ENCODE measurements at places on chromosomes 11 and 22.

GRCh38 chr11:116602637-116602942 is 170.2 kb downstream of the BUD13 start:
- no peak for DNase-seq

GRCh38 chr11:19931141-19931770 is 218.6 kb downstream of the NAV2 start:
- DNase-seq = no peak

- DNase-seq = no peak
Measured at GRCh38 chr11:134267966-134268365, 8.2 kb upstream of the GLB1L3 start.

DNA sequence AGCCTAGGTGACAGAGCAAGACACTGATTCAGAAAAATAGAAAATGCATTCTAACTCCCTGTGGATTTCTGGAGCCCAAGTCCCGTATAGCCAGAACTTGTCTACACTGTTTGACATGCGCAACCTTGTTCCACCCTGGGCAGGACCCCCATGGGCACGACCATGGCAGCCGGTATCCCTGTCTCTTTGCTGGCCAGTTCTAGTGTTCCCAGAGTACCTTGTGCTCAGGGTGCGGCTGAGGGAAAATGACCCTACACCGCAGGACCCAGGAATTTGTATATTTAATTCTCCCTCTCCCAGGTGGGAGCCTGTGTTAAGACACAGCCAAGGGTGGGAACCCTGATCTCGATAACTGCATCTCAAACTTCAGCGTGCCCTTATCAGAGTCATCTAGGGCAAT is 36.7 kb upstream of the RIC3 start:
- DNase-seq = no peak

DNA sequence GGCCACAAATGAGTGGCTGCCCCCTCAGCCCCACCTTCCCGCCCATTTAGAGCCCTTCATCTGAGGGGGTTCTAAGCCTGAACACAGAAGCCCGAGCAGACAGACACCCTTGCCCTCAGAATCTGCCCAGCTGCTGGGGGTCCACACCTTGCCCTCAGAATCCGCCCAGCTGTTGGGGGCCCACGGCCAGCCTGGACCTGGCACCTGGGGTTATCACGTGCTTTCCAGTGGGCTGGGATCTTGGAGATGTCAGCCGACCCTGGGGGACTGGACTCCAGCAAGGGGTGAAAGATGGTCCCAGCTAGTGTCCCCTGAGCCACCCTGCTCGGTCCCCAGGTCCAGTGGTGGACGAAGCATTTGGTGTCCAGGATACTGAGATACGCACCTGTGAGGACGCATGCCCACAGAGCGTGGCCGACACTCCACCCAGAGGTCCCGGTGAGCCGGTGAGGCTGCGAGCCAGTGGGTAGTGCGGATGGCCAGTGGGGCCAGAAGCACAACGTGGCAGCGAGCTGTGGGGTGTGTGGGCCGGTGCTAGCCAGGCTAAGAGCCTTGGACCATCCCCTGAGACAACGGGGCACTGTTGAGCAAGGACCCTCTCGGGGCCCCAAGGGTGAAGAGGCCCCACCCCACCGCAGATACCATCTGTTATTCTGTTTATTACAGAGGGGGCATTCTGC is 3.1 kb upstream of the CTSD start:
- DNase-seq = no peak

DNA sequence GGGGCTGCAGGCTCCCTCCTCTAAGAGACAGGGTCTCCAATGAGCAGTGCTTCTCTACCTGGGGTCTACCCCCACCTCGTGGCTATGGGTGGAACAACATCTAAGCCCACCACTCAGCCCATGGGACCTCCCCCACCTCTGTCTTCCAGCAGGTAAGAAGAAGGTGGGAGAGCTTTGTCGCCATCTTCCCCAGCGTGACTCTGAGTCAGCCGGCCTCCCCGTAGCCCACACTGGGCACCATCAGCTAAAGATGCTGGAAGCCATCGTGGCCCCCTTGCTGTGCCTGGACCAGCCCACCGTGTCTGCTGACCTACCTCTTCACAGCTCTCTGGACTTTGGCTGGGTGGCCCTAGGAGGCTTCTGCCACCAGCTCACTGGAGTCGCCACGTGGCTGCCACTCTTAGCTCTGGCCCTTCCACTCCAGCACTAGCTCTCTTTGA is 944 bp downstream of the C11orf86 start:
- no peak for DNase-seq

DNA sequence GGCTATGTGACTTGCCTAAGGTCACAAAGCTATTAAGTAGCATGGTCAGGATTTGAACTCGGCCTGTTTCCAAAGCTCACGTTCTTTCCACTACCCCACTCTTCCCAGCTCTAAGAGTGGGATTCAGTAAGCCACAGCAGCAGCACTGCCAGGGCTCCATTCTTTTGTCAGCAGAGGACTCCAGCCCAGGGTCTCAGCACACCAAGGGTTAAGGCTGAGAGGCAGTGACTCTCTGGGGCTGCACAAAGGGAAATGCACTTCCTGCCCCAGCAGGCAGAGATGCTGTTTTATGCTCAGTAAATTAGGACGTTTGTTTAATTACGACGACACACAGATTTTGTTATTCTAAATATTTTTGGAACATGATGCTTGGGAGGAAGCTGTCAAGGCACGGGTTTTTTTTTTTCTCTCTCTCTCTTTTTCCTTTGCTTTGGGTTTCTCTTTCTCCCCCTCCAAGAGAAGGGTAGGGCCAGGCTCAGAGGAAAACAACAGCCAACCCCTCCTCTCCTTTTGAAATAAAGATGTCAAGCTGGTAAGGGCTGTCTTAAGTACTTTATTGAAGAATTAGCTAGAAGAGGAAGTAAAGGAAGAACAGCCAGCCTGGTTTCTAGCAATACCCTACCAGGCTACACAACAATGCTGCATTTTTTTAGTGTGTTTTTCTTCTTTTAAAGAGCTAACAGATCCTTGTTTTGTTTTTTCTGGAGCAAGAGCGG is 2.8 kb downstream of the MYH9 start:
- no peak for DNase-seq

DNA sequence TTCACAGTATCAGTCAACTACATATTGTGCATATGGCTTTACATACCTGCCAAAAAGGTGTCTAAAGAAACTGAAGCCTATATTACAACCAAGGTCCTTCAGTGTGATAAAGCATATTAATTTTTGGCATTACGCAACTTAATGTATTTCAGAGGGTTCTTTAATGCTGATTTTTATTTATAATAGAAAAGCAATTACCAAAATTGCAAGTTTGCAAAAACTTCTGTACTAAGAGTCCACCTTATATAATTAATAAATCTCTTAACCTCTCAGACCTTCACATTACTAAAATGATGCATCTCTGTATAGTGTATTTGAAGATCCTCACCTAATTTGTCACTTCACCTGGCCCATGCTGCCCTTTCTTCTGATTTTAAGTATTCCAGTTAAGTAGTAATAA is 128.6 kb downstream of the GUCY1A2 start:
- DNase-seq = no peak

GRCh38 chr11:64729851-64730382 is 6.9 kb upstream of the NRXN2 start:
- DNase-seq = no peak

GRCh38 chr22:19373450-19373849 is 58.1 kb downstream of the HIRA start:
- no peak for DNase-seq

GRCh38 chr11:119584193-119585042 is 144.6 kb downstream of the NECTIN1 start:
- DNase-seq = no peak

GRCh38 chr11:116938471-116939070 is 101.1 kb upstream of the APOA1 start:
- no peak for DNase-seq

- DNase-seq = no peak
Measured at GRCh38 chr22:19232623-19233022, 54.1 kb upstream of the SLC25A1 start.

DNA sequence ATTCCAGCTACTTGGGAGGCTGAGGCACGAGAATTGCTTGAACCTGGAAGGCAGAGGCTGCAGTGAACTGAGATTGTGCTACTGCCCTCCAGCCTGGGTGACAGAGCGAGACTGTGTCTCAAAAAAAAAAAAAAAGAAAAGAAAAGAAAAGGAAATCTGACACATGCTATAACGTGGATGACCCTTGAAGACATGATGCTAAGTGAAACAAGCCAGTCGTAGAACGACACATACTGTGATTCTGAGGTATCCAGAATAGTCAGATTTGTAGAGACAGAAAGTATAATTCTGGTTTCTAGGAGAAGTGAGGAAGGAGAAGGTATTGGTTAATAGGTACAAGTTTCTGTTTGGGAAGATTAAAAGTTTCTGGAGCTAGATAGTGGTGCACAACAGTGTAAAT is 6.7 kb upstream of the APOA5 start:
- DNase-seq = no peak

GRCh38 chr11:65541093-65541982 is 16.5 kb downstream of the SCYL1 start:
- no peak for DNase-seq
